Caki2 (cell line): ENCODE measurements at places on chromosomes 7 and 10. TPM values are rescaled to one million over a fixed set of nuclear protein-coding genes. Genes with fewer than 3 reads are reported as not detected.

Gene WAC
- 15.3 and 39.5 TPM in 2 replicates for total RNA-seq

Gene WNT8B
- not detected in 2 replicates for total RNA-seq

Gene CNNM1
- 3.6 and 5.2 TPM in 2 replicates for total RNA-seq

Gene FKBP6
- not detected in 2 replicates for total RNA-seq

Gene KLHDC10
- 15.0 and 17.8 TPM in 2 replicates for total RNA-seq

Gene PTF1A
- total RNA-seq, result not detected in 2 replicates

Gene LRRC18
- not detected in 2 replicates for total RNA-seq

Gene HOXA7
- total RNA-seq, result 5.1 TPM in 1 of 2 replicates, not detected in the other

Gene NEUROG3
- not detected in 2 replicates for total RNA-seq

Gene VSTM4
- 1.7 and 2.1 TPM in 2 replicates for total RNA-seq

Gene ASB13
- 21.4 and 28.8 TPM in 2 replicates for total RNA-seq

GRCh38 chr7:22718200-22718711 is 8.7 kb upstream of the IL6 start:
- DNase-seq, result peak; percentile 90

GRCh38 chr7:45589061-45589460 is 14.9 kb downstream of the ADCY1 start:
- DNase-seq, result no peak

DNA sequence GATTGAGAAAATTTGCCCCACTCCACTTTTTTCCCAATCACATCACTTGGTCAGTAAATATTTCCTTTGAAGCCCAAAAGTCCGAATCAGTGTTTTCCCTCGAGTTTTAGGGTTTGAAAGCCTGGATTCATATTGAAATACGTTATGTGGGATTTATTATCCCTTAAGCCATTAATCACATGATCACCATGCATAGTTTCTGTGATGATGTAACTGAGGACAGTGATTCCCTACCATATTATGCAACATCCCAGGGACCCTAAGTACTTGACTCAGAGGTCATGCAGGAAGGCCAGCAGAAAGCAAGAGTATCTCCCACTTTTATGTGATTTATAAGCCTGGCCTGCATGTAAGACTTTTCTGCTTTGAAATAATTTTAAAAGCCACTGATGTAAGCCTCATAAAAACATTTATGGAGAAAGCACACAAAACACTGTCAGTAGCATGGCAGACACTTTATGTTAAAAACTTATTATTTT is 630.6 kb upstream of the ZWINT start:
- no peak for DNase-seq

DNA sequence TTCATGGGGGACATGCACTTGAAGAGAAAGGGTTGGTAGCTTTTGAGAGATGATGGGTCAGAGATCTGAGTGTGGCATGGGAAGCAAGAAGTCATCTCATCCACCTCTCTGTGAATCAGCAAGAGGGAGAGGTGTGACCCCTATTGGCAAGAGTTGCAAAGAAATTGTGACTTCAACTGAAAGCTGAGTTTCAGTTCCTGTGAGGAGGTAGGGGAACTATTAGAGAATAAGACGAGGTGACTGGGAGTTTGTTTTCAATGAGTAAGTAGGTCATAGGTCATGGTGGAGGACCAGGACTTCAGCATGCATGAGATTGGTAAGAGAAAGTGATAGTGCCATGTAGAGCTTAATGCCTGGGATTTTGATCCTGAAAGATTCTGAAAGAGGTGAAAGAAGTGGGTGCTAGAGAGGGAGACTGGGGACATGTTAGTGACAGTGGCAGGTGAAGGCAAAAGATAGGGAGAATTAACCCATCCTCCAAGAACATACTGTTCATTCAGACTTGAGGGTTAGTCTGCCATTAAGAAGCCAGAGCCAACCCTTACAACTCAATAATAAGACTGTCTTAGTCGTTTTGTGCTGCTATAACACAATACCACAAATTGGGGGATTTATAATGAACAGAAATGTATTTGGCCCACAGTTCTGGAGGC is 75.5 kb upstream of the CAPZA2 start:
- DNase-seq, result peak; percentile 72

DNA sequence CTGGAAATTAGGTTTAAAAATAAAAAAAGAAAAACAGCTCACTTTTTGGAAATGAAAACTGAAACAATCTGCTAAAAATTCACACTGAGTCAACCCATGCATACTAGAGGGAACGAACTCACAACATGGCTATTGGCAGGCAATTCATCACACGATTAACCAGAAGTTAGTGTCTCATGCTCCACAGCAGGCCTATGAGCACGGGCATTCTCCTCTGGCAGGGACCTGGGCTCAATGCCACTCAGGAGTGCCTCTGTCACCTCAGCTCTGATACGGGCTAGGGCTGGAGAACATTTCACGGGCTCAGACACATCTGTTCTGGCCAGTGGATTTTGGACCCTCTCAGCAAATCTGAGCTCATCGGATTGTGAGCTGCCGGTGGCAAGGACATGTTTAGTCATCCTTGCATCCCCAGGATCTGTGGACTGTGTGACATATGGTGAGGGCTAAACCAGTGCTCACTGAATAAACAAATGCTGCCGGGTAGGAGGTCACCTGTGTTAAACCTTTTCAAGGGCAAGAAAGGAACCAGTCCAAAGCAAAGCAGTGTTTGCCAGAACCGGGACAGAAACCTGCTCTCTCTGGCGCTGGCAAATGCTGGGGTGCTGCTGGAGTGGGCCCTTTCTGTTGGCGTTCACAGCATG is 40.1 kb downstream of the POLR3A start:
- DNase-seq, result no peak

DNA sequence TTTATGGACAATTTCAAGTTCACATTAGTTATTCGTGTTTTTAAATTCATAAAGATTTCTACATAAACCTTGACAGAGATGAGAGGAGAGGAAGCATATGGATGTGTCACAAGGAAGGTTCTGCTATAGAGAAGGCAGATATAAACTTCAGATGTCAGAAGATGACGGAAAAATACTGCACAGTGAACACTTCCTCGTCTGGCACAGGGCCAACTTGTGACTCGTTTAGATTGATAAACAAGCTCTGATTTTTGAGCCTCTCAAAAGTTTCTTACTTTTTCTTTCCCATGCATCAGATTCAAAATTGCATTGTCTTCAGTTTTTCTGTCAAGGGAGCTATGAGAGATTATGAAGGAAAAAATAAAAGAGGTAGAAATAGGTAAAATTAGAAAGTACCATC is 156.4 kb upstream of the MINDY3 start:
- no peak for DNase-seq

GRCh38 chr10:5491477-5491876 is 7.9 kb downstream of the CALML5 start:
- no peak for DNase-seq

DNA sequence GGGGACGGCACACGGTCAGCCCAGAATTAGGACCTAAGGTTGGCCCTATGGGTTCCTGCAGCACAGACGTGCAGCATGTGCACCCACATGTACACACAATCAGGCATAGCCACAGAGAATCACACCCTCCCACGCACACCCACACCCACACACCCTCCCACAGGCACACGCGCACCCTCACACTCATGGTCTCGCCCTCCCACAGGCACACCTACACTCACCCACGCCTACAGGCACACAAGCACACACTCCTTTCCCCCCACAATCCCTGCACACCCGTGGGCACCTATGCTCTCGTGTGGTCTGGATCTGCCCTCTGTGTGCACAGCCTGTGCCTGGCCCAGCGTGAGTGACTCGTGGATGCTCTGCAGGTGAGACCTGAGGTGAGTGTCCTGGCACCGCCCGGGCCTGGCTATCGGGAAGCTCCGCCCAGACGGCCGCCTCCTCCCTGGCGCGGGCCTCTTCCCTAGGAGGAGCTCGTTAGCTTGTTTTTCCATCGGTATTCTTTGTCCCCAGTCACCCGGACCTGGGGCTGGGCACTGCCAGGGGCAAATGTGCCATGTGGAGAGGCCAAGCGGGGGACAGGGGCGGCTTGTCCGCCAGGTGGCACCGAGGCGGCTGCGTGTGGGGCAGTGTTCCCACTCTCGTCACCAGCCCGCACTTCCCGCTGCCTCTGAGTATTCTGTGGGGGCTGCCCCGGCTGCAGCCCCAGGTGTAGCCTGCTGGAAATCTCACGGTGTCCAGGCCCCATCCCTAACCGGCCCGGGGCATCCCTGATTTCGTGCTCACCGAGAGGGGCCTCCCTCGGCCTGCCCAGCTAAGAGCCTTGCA is 110.2 kb upstream of the FAM20C start:
- DNase-seq, result no peak

GRCh38 chr10:110834629-110835301 is 37.0 kb upstream of the PDCD4 start:
- no peak for DNase-seq

DNA sequence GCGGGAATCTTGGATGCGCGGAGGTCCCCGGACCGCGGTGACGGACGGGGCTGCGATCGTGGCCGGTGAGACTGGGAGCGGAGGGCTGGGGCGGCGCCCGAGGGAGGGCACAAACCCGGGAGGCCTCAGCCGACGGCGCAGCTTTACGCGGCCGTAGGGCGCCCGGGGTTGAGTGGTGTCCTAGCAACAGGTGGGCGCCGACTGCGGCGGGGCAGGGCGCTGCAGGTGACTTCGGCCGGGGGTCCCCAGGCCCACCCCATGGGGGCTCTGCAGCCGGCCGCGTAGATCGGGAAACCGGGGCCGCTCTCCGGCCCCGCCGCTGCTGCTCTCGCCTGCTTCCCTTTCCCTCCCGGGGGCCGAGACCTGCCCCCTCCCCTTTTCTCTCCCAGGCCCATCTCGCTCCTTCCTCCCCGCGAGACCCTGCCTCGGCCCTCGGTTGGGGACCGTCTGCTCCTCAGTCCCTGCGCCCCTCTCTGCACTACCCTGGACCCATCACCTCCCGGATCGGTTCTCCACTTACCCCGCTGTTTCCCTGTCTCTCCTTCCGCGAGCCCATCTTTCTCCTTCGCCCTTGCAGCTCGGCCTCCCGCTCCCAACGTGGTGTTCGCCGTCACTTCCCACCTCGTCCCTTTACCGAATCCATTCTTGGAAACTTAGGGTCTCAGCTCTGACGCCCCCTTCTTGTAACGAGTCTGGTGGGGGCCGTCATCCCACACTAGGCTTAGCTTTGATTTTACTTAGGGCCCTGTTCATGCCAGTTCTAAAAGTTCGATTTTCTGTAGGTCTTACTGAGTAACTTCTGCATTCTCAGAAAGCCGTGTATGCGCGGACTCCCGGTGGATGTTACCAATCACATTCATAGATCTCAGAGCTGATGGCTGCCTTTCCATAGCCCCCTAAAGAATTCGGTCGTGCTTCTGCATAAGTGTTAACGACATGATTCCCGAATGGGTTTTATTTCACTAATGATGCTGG is 18.5 kb upstream of the ACBD5 start:
- no peak for DNase-seq

- DNase-seq, result no peak
Observed at GRCh38 chr7:19984231-19984632, 210.8 kb upstream of the TMEM196 start.

DNA sequence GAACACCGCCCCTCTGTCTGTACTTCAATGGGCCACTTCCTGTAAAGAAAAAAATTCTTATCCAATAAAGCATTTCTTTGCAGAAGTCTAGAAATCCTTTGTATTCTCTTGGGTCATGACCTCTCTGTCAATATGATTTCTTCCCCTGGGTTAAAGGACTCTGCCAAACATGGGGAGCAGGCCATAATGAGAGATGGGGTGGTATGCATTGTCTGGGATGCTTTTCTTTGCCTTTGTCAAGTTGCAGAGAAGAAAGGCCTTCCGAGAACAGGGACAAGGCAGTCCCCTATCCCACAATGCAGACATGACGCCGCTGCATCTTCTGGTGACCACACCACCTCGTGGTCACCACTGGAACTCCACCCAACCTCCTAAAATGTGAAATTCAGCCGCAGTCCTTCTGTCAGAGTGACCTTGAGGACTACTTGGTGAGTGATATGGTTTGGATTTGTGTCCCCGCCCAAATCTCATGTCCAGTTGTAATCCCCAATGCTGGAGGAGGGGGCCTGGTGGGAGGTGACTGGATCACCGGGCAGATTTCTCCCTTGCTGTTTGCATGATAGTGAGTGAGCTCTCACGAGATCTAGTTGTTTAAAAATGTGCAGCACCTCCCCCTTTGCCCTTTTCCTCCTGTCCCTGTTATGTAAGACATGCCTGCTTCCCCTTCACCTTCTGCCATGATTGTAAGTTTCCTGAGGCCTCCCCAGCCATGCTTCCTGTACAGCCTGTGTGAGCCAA is 15.2 kb upstream of the FRMPD2 start:
- DNase-seq, result peak; percentile 50
